Large intestine (tissue), 12 donors: ENCODE measurements at places on chromosomes 4 and X. TPM values are rescaled to one million over a fixed set of nuclear protein-coding genes. Genes with fewer than 3 reads are reported as not detected.

XK gene
- polyA plus RNA-seq: 12.3 TPM

GRCh38 chrX:39563178-39563577 lies 534.6 kb downstream of the BCOR start:
- no peaks in the 10 kb centered on the region for H3K4me1 ChIP-seq
- H3K27ac ChIP-seq: no peak overlapping the region
- no peak for DNase-seq
- H3K27me3 ChIP-seq: no peaks in the 10 kb centered on the region

CT55 gene
- 0.06 TPM for polyA plus RNA-seq

GRCh38 chrX:141301017-141301416 lies 58.7 kb upstream of the SPANXC start:
- DNase-seq: no peak
- no peaks in the 10 kb centered on the region for H3K4me1 ChIP-seq
- no peaks in the 10 kb centered on the region for H3K36me3 ChIP-seq

DNA sequence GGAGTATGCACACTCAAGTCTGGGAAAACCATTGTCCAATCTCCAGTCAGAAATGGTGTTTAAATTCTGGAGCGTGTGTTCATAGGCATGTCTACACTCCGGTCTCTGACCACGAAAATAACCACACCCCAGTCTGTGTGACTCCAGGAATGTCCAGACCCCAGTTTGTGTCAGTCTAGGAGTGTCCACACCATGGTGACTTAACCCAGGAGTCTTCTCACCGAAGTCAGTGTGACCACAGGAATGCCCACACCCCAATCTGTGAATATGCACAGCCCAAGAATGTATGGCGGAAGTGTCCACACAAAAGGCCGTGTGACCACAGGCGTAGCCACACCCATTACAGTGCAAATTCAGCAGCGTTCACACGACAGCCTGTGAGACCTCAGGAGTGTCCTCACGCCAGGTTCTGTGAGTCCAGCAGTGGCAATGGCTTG lies 11.4 kb downstream of the FTSJ1 start:
- H3K27ac ChIP-seq: no peak overlapping the region
- no peak for DNase-seq
- H3K4me1 ChIP-seq: no peaks in the 10 kb centered on the region

PPARGC1A gene
- polyA plus RNA-seq: 3.2 TPM

LINC00632 gene
- 4.5 TPM for polyA plus RNA-seq

DNA sequence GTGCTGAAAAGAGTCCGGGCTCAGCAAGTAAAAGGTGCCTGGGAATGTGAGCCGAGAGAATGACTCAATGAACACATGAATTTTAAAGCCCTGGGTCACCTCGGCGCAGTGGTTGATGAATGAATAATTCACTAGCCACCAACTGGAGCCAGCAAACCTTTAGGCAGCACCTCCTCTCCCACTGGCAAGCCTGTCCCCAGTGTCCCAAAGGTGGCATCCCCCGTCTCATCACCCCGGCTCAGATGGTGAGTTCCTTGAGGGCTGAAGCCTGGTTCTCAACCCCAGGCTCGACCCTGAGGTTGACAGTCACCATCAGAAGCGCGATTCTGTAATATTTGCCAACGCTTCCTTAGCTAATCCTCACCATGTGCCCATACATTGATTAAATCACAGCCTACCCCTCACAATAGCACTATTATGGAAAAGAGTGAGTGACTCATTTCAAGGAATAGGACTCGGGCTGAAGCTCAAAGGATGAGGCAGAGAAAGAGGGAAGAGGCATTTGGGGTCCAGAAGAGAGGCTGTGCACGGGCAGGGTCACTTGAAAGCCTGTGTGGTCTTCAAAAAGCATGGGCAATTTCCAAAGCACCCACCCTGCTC lies 2.7 kb upstream of the CCNQ start:
- no peaks in the 10 kb centered on the region for H3K36me3 ChIP-seq
- H3K4me1 ChIP-seq: peaks cover 10% of the 10 kb centered on the region
- no peak overlapping the region for H3K4me3 ChIP-seq
- no peak overlapping the region for H3K27ac ChIP-seq
- no peaks in the 10 kb centered on the region for H3K27me3 ChIP-seq
- no peak for DNase-seq

- no peak overlapping the region for H3K27ac ChIP-seq
- no peak overlapping the region for H3K4me3 ChIP-seq
- H3K27me3 ChIP-seq: no peaks in the 10 kb centered on the region
Measured at GRCh38 chr4:97500423-97500822, 642.9 kb downstream of the STPG2 start.

DNA sequence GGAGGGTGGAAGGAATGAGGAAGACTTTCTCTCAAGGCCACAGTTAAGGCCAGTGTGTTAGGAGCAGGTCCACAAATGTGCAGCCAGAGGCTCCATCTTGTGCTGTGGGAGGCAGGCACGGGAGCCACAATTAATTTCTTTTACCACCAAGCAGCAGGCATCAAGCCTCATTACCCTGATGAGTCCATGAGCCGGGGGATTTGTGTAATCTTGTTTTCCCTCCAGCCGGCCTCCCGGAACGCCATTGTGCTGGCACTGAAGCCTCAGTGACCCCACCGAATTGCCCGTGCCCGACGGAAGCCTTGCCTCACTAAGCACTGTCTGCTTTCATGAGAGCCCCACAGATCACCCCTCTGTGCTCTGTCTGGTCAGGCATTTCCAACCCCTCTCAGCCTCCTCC lies 154.7 kb upstream of the STX18 start:
- peaks cover 50% of the 10 kb centered on the region for H3K4me1 ChIP-seq
- H3K27me3 ChIP-seq: no peaks in the 10 kb centered on the region
- no peak overlapping the region for H3K4me3 ChIP-seq
- DNase-seq: no peak
- no peaks in the 10 kb centered on the region for H3K36me3 ChIP-seq
